ENCODE measurements at places on chromosomes 12 and 14. TPM values are rescaled to one million over a fixed set of nuclear protein-coding genes. Genes with fewer than 3 reads are reported as not detected.

DNA sequence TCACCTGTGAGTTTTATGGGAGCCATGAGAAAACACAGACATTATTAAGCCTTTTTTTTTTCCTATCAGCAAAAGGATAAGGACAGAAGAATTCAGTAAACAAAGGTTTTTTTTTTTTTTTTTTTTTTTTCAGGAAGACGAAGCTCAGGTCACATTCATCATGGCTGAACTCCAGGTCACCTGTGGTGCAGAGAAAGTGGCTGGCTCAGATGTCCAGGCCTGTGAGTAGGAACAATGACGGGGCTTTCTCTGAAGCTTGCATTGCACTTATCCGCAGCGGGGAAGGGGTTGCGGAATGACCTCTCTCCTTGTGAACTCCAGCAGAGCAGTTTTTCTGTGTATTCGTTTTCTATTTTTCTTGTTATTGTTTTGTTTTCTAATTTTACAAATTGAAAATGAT, 759.6 kb upstream of the TMEM132C start:
- no peak overlapping the region for H3K27ac ChIP-seq
- H3K4me1 ChIP-seq = no peaks in the 10 kb centered on the region
- no peak for DNase-seq
- H3K36me3 ChIP-seq = no peaks in the 10 kb centered on the region
- H3K4me3 ChIP-seq = no peak overlapping the region

- H3K27me3 ChIP-seq = no peaks in the 10 kb centered on the region
- H3K4me3 ChIP-seq = peak overlapping the region; percentile 97
- no peak for DNase-seq
- peak overlapping the region; percentile 97 for H3K27ac ChIP-seq
Measured at GRCh38 chr12:56721216-56721615, 3.9 kb downstream of the NACA start.

DNA sequence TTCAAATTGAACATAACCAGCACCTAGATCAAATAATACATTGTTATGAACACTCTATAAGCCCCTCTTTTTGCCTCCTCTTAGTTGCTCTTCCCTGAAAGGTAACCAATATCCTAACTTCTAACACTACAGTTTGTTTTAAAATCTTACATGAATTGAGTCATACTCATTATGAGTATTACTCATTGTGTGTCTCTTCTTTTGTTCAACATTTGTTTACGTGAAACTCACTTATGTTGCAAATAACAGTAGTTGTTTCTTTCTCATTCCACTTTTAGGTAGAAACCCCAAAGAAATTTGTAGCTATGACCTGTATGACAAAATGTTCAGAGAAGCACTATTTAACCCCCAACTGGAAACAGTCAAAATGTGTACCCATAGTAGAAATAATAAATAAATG, 6.6 kb downstream of the LRRC9 start:
- no peaks in the 10 kb centered on the region for H3K4me1 ChIP-seq
- DNase-seq = no peak
- H3K27ac ChIP-seq = no peak overlapping the region

DNA sequence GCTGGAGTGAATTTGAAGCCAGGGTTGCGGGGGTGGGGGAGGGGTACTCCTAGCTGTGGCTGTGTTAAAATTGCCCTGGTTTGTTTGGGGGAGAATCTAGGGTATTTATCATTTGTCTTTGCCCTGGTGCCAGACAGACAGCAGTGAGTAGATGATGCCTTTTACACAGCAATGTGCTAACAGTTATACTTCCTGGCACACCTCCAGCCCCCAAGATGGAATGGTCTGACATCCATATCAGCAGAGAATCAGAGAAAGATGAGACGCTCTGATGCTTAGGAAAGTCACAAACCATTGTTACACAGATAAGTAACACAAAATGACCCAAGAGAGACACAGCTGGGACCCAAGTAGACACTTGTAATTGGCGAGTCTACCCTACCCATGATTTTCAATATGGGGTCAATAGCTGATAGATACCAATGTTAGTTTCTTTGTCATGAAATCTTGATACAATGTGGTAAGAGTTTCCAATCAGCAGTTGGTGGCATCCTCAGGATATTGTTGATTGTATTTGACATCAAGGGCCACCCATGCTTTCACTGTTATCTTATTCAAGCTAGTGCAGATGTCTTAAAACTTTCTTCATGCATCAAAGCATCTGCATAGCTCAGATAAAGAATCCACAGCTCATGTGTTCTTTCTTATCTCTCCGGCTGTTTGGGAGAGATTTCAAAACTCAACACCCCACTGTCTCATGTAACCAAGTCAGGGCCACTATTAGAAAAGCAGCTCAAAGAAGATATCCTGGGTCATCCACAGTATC, 2.6 kb upstream of the PRKAB1 start:
- H3K4me3 ChIP-seq = no peak overlapping the region
- no peaks in the 10 kb centered on the region for H3K36me3 ChIP-seq
- peaks cover 3% of the 10 kb centered on the region for H3K4me1 ChIP-seq
- H3K27ac ChIP-seq = no peak overlapping the region

DNA sequence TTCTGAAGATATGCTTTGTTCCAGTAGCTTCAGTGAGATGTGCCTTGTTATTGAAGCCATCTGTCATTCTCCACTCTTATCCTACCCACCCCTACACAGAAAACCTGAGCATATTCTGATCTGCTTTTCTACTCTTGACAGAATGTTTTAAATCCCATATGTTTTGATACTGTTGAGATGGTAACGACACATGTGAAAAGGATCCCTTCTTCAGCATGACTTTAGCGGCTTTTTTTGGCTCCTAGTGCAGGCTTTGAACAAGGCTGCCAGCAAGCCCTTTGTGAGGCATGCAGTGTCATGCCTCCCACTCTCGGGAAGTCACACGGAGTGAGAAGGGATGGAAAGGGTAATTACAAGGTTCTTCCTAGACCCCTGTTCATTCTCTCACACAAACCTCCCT, 228.8 kb upstream of the RGS6 start:
- H3K4me1 ChIP-seq = no peaks in the 10 kb centered on the region
- no peak overlapping the region for H3K4me3 ChIP-seq
- DNase-seq = peak; percentile 40
- H3K27me3 ChIP-seq = no peaks in the 10 kb centered on the region
- H3K27ac ChIP-seq = peak overlapping the region; percentile 57

Gene ABCD2
- 48.0 TPM for total RNA-seq

GRCh38 chr14:103094406-103095209, at the start of gene EXOC3L4:
Gene EXOC3L4 (plus strand): TSS chr14:103094725. CDS start chr14:103100220, 5,495 bp downstream.
- no peak within 1 kb of the TSS for H3K4me3 ChIP-seq
- H3K36me3 ChIP-seq = no peaks in the 10 kb centered on the region
- no peaks in the 10 kb centered on the region for H3K27me3 ChIP-seq
- no peak for DNase-seq
- H3K27ac ChIP-seq = peak within 1 kb of the TSS; percentile 61

DNA sequence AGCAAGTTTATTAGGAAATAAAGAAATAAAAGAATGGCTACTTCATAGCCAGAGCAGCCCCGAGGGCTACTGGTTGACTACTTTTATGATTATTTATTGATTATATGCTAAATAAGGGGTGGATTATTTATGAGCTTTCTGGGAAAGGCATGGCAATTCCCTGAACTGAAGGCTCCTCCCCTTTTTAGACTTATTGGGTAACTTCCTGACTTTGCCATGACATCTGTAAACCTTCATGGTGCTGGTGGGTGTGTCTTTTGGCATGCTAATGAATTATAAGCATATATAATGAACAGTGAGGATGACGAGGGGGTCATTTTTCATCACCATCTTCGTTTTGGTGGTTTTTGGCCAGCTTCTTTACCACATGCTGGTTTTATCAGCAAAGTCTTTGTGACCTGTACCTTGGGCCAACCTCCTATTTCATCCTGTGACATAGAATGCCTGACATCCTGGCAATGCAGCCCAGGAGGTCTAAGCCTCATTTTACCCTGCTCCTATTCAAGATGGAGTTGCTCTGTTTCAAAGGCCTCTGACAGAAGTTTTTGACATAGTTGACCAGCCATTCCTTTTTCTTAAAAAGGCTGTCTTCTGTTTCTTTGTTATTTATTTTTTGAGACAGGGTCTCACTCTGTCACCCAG, 11.1 kb upstream of the PTGES3 start:
- no peaks in the 10 kb centered on the region for H3K4me1 ChIP-seq
- DNase-seq = no peak
- no peaks in the 10 kb centered on the region for H3K27me3 ChIP-seq
- no peak overlapping the region for H3K4me3 ChIP-seq
- H3K36me3 ChIP-seq = no peaks in the 10 kb centered on the region

Measured in breast epithelium (tissue), 4 donors.